ENCODE measurements at places on chromosomes 6 and 20. TPM values are rescaled to one million over a fixed set of nuclear protein-coding genes. Genes with fewer than 3 reads are reported as not detected.

Gene SOX4
- total RNA-seq: 10.0 TPM

Gene TRIM40
- total RNA-seq: not detected

Gene CD109
- 7.6 TPM for total RNA-seq

Gene GRIK2
- total RNA-seq: 2.3 TPM

Gene GSTA2
- not detected for total RNA-seq

Gene RSPH4A
- total RNA-seq: 0.17 TPM

Gene RAET1E
- 0.79 TPM for total RNA-seq

Gene TRIM31
- total RNA-seq: not detected
